Spinal cord (tissue), 10 donors: ENCODE measurements at places on chromosomes 5 and 9.

DNA sequence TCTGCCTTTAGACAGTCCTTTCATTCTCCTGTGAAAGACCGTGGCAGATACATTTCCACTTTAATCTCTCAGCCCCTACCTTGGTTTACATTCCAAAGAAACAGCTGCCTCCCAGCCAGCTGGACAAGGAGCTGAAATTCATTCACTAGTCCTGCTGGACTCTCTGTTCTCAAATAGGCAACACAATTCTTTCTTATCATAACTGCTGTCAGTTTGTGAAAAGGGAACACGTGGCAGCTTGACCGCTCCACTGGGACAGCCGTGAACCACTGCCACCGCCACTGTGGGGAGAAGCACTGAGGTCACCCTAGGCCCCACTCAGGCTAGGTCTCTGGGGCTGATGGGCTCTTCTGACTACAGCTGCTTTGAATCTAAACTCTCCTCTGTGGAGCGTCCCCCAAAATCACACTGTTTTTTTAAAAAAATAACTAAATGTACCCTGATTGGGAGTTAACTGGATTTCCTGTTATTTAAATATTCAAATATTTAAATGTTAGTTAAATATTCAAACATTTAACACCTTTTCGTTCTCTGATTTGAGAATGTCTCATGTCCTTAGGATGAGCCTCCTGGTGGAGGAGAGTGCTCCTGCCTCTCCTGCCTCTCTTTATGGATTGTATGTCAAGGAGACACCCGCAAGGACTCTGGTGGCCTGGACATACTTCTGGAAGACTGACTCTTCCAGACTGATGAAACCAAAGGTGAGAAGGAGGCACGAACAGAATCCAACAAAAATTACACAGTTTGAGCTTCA is 120.1 kb downstream of the BOD1 start:
- DNase-seq = no peak

DNA sequence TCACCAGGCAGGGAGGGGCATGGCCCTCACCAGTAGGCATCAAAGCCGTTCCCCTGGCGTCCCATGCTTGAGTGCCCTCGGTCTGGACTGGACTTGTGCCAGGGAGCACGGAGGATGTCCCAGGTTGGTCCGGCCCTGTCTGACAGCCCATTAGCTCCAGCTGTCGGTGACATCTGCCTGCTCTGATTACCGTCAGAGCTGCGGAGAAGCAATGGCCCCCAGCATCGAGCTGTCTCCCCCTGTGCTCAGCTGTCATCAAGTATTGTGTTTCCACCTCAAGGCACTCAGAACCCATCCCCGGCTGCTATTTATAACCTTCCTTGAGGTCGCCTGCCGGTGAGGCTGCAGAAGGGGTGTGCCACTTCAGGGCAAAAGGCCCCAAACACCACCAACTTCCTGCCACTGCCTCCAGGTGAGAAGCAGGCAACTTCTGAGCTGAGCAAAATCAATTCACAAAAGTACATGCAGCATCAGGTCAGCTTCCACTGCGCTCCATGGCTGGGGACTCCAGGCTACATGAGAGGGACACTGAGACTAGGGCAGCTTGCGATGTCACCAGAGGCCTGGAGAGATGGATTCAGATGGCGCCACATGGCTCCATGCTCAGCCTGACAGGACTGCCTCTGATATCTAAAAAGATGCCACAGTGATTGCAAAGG is 142.7 kb downstream of the C5orf15 start:
- no peak for DNase-seq

DNA sequence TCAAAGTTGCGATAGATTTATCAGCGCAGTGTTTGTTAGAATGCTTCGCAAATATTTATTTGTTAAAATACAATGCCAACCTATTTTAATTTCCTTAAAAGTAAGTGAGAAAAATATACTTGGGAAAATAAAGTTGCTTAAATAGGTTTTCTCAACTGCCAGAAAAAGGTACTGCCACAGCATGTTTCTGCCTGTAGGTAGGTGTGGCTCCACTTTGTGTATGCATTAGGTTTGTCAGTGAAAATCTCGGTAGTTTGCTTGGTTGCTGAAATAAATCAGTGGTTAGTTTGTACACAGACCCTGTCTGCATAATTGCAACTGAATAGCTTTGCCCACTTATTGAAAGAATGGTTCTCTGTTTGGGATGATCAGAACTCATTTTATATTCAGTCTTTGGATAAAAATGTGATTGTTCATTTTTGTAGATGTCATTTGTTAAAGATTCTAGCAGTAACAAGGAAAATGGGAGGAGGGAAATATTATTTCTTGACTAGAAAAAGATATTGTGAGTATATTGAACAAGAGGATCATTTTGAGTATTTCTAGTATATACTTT is 25.7 kb downstream of the C9orf85 start:
- DNase-seq = no peak

DNA sequence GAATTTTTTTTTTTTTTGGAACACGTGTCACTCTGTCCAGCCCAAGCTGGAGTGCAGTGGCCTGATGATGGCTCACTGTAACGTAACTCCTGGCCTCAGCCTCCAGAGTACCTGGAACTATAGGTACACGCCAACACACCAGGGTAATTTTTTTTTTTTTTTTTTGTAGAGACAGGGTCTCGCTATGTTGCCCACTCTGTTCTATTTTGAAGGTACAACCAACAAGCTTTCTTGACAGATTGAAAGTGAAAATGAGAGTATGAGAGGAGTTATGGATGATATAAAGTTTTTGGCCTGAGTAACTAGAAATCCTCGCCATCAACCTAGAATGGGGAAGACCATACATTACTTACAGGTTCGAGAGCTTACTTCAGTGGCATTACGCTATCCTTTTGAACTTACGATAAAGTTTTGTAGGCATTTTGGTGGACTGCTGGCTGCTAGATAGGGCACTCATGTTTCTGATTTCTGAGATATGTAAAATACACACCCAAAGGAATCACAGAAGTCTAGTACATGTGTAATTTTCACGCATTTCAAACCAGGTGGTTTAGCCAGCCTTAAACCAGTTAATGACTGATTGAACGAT is 806 bp upstream of the CDC42SE2 start:
- no peak for DNase-seq

GRCh38 chr5:164341056-164341619 is 835.7 kb downstream of the MAT2B start:
- no peak for DNase-seq

DNA sequence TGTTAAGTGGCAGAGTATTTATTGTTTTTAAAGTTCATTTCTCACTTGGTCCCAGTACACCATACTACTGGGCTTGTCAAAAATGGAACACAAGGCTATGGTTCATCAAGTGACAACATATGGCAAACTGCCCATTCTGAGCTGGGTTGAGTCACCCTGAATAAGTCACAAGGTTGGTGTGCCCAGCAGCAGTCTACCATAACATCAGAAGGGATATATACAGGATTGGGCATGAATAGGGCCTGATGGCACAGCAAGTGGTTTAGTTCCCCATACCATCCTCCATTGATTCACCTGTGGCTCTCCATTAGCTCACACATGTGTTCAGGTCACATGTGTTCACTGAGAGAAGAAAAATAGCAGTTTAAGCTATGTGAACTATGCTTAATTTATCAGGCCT is 249.8 kb upstream of the PRDM9 start:
- DNase-seq = no peak

DNA sequence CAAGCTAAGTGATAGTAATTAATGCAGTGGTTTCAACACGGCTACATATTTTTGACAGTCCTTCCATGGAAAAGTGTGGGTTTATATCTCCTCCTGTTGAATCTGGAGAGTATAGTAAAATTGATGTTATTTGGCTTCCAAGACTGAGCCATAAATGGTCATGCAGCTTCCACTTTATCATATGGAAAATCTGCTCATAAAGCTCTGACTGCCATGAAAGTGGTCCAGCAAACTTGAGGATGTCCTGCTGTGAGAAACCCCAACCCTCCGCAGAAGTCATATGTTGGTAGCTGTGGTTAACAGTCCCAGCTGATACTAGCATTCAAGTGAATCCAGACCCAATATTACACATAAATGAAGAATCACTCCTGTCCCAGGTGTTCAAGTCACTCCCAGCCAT is 378.3 kb downstream of the KCTD16 start:
- no peak for DNase-seq

- no peak for DNase-seq
Observed at GRCh38 chr5:149792540-149793255, 62.6 kb downstream of the PPARGC1B start.

DNA sequence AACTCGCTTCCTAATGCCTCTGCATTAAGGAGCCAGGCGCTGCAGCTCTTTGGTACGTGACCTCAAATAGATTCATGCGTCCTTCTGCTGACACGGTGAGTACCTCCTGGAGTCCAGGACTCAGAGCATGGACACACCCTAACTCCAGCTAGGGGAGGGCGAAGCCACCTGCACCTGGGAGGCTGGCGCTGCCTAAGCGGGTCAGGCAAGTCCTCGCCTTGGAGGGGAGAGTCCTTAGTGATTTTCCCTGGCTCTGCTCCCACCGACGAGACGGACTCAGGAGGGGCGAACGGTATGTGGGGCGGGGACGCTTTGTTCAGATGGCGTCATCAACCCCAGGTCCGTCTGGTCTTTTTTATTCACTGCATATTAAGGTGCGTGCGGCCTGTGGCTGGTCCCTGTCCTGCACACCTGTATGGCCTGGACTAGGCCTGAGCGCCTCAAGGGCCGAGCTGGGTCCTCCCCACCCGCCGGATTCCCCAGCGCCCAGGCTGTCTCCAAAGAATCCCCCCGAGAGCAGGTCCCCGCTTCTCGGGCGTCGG is 50.3 kb downstream of the NSUN2 start:
- DNase-seq = no peak

DNA sequence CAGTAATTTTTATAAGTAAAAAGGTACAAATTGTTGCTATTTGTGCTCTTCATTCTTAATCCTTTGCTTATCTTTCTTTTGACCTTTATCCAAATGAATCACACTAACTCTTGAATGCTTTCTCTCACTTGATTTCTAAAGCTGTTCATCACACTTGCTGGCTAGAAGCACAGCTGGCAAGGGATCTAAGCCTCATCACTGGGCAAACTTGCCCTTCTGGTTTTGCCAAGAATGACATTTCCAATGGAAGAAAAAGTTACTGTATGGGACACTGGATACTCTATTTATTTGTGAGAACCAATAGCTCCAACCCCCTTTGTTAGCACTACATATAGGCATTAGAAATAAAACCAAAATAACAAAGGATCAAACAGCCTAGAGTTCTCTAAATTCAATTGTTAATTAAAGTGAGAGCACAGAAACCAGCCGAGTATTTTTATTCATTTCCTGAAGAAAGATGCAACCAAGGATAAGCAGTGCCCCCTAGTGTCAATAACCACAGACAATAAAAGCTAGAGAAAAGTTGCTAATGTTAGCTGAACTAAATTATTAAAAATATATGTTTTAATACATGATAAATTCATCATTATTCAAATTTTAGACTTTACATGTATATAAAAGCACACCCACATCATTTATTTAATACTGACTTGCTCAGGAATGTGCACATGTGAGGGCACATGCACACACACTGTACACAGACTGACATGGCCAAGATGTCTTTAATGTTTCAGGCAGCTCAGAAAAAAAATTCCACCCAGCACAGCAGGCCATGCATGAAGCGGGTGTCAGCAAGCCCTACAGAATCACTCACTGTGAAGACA is 59.8 kb upstream of the POU5F2 start:
- DNase-seq = peak; percentile 61

DNA sequence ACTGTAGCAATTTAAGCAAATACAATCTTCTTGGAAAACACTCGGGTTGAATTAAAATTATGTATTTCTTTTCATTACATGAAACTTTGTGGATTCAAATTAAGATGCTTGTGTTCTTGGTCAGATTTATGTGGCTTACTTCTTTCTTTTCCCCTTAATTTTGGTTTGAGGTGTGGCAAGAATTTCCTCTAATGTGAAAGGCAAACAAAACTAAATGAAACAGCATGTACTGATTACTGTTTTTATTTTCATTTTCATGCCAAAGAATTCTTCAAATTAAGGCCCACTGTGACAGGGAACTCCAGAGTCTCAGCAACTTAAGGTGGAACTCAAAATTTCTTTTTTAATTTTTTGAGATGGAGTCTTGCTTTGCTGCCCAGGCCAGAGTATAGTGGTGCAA is at the start of gene OMD:
OMD (minus strand) TSS at position 132 of the 400 bp plus-strand sequence. CDS start 6,913 bp downstream, outside the sequence.
- DNase-seq = peak; percentile 43

GRCh38 chr5:14706615-14707021 is 42.1 kb downstream of the OTULIN start:
- DNase-seq = no peak

- no peak for DNase-seq
Observed at GRCh38 chr9:137280474-137281344, 3.2 kb downstream of the TOR4A start.

DNA sequence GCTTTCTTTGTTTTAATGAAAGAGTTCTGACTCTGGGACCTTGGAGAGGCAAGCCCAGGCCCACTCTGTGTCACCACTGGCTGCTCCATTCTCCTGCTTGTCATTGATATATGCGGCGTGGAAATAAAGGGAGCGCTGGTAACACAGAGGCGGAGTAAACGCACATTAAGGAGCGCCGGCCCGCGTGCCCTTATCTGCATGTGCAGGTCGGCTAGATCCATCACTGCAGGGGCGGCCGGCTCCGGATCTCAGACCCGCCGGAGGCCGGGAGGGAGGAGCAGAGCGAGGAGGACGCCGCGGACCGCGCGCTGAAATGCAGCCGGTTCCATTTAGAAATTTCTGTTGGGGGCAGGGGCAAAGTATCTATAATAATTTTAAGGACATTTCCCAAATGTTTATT is 70.8 kb downstream of the MRPL36 start:
- no peak for DNase-seq

GRCh38 chr9:77834898-77835488 is 186.9 kb upstream of the GNA14 start:
- DNase-seq = no peak

- no peak for DNase-seq
Observed at GRCh38 chr9:569296-569695, 272.2 kb upstream of the DMRT1 start.

DNA sequence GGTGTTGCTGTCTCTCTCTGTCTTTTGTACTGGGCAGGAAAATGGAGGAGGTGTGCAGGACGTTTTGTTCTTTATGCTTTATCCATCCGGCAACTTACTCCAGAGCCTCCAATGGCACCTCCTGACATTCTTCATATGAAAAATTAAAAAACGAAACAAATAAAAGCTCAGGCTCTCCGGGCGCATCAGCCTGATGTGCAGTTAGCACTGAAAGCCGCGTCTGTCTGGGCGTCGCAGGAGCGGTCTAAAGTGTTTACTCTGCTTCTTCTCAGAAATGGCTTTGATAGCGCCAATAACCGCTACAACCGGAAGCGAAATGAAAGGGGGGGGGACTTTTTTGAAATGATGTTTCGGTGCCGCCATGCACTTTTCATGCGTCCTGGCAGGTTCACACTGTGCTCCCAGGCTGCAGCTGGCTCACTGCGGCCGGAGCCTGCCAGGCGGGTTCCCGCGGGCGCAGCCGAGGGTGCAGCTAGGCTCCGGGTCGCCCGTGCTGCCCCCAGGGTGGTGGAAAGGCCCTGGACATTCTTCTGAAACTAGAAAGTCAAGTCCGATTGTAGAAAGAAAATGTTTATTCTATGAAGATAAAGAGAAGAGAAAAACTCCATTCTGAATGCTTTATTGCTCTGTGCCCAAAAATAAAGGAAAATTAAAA is 407.7 kb upstream of the IRX1 start:
- no peak for DNase-seq
